ENCODE measurements at places on chromosomes 12 and 14.

DNA sequence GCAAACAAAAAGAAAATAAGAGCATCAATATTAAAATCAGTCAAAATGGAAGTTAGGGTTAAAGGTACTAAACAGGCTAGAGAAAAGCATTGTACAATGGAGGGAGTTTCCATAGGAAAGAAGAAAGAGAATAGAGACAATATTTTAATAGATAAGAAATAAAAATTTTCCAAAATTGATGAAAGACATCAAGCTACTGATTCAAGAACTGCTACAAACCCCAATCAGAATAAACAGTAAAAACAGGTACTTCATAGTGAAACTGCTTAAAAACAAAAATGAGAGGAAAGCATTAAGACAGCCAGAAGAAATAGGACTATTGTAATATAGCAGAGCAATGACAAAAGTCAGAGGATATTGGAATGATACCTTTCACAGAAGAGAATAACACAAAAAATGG, 413.4 kb downstream of the NELL2 start:
- no peak for DNase-seq

- DNase-seq, result no peak
These were observed 67.6 kb downstream of the ADCK1 start for GRCh38 chr14:77867476-77867875.

GRCh38 chr14:76639606-76640229, 121.5 kb upstream of the VASH1 start:
- no peak for DNase-seq

- DNase-seq, result no peak
These were observed 13.2 kb downstream of the FMNL3 start for GRCh38 chr12:49693931-49694444.

GRCh38 chr14:102493585-102493984, 16.0 kb downstream of the ANKRD9 start:
- DNase-seq, result no peak

DNA sequence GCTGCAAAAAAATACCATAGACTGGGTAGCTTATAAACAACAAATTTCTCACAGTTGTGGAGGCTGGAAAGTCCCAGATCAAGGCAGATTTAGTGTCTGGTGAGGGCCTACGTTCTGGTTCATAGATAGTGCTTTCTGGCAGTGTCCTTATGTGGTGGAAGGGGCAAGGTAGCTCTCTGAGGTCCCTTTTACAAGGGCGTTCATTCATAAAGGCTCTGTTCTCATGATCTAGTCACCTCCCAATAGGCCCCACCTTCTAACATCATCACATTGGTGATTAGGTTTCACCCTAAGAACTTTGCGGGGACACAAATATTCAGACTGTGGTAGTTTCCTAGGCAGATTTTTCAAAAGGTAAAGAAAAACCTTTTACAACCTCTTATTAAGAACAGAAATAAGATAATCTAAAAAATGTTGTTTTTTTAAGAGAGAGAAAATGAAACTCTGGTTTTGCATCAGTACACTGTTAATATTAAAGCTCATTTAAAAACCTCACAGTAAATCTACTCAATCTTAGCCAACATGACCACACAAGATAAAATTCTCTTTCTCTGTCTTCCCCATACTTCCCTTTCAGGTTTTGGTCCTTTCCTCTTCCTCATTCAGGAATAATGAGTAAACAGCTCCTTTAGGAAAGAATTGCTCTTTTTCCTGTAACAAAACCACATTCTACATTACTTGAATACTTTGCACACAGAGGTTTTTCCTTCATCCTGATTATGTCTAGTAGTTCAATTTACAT, 117.5 kb downstream of the UNC79 start:
- DNase-seq, result no peak

- no peak for DNase-seq
These were observed 41.7 kb downstream of the RIC8B start for GRCh38 chr12:106816231-106816630.

DNA sequence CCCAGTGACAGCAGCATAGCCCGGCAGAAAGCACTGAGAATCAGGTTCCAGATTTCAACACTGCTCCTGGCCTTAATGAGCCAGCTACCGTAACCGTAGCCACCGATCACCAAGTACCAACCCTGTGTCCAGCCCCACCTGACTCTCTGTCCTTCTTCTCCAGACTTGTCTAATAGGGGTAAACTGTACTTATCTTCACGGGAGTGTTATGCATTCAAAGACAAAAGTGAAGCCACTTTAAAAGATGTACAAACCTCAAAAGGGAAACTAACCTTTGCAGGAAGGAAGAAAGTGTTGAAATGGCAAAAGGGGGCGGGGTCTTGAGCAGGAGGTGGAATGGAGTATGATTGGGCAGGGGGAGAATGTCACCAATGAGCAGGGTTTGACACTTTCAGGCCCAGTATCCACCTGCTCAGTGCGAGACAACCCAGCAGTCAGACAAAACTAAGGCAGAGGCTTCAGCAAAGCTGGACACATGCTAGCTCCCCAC, 226.1 kb downstream of the CHST11 start:
- DNase-seq, result no peak

- no peak for DNase-seq
These were observed 136.8 kb upstream of the PTPRB start for GRCh38 chr12:70774055-70774454.

GRCh38 chr12:22282283-22282682, 52.2 kb downstream of the ST8SIA1 start:
- no peak for DNase-seq

- DNase-seq, result no peak
These were observed 11.2 kb downstream of the CEP170B start for GRCh38 chr14:104876251-104876699.

GRCh38 chr12:76375470-76375869, 27.3 kb upstream of the BBS10 start:
- no peak for DNase-seq

DNA sequence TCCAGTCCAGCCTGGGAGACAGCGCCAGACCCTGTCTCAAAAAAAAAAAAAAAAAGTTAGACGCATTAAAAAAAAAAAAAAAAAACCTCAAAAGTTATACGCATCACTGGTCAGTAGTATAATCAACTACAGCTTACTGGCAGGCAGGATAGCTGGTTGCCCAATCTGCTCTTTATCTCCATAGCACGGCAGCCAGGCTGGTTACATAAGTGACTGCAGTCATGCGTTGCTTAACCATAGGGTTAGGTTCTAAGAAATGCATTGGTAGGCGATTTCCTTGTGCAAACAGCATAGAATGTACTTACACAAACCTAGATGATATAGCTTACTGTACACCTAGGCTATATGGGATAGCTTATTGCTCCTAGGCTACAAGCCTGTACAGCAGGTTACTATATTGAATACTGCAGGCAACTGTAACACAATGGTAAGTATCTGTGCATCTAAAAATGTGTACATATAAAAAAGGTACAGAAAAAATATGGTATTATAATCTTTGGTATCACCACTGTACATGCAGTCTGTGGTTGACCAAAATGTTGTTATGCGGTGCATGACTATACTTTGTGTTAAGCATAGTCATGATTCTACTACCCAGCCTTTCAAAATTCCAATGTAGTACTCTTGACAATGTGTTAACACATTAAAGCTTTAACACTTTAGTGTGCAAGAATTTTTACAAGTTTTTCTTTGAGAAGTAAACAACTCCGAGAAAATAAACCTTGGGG, 8.1 kb downstream of the L2HGDH start:
- DNase-seq, result no peak

- DNase-seq, result no peak
These were observed 45.0 kb downstream of the GIT2 start for GRCh38 chr12:109951136-109951535.

GRCh38 chr12:54009171-54010052, 627 bp downstream of the HOXC8 start:
- DNase-seq, result no peak

DNA sequence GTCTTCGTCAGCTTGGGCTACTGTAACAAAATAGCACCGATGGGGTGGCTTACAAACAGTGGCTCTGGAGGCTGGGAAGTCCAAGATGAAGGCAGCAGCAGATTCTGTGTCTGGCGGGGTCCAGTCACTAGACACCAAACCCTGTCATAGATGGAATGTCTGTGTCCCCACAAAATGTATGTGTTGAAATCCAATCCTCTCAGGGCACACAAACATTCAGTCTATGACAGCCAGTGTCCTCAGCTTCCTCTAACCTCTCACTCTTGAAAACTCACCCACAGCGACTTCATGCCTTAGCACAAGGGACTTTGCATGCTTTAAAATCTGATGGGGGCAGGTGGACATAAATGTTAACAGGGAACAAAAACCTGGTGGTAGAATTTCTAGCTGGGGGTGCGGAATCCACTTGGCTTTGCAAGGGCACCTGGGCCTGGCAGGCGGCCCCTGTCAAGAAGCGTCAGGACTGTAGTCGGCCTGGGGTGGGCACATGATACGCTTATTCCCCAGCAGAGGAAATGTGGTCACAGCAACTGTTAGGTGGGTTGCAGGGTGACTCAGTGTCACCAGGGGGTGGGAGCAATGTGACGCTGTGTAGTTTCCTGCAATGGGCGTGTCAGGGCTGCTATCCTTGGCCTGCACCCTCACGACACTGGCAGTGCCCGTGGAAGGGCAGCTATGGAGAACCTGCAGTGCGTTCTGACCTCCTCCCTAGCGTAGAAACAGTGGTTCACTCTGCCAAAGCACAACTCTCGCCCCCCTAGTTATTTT, 17.7 kb downstream of the RIN3 start:
- no peak for DNase-seq

- DNase-seq, result no peak
These were observed 79.9 kb downstream of the ARF6 start for GRCh38 chr14:49972823-49973222.

- no peak for DNase-seq
These were observed 84.7 kb downstream of the GPATCH2L start for GRCh38 chr14:76236172-76237130.

- DNase-seq, result no peak
These were observed 16.1 kb downstream of the PLEK2 start for GRCh38 chr14:67395876-67396189.

GRCh38 chr12:117502633-117503032, 141.2 kb upstream of the NOS1 start:
- no peak for DNase-seq

DNA sequence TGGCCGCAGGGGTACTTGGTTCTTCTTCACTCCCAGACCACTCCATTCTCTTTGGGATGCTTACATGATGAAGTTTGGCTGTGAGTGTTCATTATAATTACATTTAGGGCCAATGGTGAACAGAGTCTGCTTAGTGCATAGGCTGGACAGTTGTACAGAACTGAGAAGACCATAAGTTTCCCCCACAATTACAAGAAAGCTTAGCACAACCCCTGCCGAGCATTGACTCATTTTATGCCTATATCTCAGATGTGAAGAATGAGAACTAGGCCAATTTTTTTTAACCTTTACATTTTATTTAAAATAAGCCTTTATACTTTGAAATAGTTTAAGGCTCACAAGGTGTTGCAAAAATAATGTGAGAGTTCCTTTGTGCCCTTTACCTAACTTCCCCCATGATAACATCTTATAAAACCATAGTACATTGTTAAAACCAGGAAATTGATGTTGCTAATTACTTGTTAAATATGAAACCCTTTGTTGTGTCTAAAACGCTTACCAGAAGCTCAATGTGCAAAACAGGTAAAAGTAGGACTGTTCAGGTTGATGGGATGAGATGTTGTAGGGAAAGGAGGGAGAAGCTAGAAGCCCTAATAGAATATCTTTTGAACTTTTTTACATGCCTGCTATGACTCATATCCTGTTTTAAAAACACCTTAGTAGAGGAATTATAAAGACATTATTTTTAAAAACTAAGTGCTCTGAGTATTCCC, 47.2 kb downstream of the ALDH1L2 start:
- DNase-seq, result no peak

- DNase-seq, result no peak
These were observed 18.1 kb upstream of the PRICKLE1 start for GRCh38 chr12:42607584-42608058.

- no peak for DNase-seq
These were observed 21.1 kb upstream of the SCARB1 start for GRCh38 chr12:124884587-124885438.

DNA sequence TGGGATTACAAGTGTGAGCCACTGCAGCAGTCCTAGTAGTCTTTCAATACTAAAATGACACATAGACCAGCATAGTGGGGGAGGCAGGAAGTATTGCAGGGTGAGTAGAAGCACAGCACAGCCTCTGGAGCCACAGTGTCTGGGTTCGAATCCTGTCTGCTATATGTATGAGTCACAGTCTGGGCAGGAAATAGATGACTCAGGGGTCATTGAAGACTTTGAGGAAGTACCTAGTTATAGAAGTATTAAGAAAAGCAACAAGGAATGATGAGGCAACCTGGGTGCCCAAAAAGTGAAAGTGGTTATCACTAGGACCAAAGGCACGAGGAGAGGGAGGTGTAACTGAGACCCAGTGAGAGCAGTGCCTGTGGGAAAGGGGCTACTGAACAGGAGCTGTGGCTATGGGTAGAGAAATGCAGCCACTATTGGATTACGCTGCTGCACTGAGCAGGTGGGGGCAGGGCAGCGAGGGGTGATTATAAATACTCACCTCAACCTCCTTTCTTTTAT, 124.0 kb downstream of the PDE3A start:
- no peak for DNase-seq

DNA sequence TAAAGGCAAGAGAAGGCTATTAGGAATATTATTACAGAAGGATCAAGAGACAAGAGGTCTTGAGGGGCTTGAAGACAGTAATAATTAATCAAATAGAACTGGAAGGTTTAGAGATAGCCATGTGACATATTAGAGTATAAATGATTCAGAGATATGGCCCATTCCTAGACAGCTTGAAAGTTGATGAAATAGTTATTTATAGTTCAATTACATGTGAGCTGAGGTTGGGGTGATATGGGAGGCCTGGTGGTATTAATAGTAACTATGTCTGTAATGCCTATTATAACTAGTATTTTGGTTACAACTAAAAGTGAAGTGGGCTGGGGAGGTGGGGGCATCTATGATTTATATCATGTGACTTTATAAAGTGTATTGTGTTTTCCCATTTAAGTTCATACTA, 14.1 kb upstream of the MIS18BP1 start:
- DNase-seq, result no peak

- DNase-seq, result peak; percentile 7
These were observed 139.5 kb upstream of the AEBP2 start for GRCh38 chr12:19299765-19300164.

DNA sequence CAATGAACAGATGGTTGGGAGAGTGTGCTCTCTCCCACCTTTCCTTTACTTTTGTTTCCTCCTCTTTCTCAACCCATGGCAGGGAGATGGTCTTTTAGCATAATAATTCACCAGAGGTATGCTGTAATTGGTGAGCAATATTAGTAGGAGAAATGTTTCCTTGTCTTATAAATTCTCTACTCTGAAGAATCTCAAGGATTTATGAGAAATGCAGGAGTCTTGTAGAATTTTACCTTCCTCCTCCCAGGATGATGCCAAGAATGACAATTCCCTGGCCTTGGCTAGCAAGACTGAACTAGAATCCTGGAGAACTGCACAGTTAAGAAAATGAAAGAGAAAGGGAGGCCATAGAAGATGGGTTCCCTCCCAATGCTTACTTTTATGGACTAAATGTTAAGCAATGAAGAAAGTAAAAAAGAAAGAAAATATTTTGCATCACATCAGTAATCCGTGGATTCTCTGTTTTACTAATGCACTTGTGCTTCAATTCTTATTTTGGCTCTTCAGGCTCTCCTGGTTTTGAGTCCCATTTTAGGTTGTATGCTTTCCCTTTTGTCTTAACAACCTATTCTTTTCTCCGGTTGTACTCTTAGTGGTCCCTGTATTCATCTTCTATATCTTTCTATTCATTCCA, 192.9 kb upstream of the GARIN6 start:
- no peak for DNase-seq

- no peak for DNase-seq
These were observed 17.1 kb downstream of the MRPL42 start for GRCh38 chr12:93484315-93484981.

- DNase-seq, result no peak
These were observed 95.7 kb downstream of the PPP2R5C start for GRCh38 chr14:101857226-101857625.

- DNase-seq, result no peak
These were observed 63.6 kb downstream of the STXBP6 start for GRCh38 chr14:24986206-24986893.

Data from NCI-H524 treated with DMSO at 0.1 percent for 48 hours (cell line).